ENCODE measurements at places on chromosomes 4 and X. TPM values are rescaled to one million over a fixed set of nuclear protein-coding genes. Genes with fewer than 3 reads are reported as not detected.
A peak's percentile ranks its signal among the peaks of the same experiment; 100 is the strongest.

DNA sequence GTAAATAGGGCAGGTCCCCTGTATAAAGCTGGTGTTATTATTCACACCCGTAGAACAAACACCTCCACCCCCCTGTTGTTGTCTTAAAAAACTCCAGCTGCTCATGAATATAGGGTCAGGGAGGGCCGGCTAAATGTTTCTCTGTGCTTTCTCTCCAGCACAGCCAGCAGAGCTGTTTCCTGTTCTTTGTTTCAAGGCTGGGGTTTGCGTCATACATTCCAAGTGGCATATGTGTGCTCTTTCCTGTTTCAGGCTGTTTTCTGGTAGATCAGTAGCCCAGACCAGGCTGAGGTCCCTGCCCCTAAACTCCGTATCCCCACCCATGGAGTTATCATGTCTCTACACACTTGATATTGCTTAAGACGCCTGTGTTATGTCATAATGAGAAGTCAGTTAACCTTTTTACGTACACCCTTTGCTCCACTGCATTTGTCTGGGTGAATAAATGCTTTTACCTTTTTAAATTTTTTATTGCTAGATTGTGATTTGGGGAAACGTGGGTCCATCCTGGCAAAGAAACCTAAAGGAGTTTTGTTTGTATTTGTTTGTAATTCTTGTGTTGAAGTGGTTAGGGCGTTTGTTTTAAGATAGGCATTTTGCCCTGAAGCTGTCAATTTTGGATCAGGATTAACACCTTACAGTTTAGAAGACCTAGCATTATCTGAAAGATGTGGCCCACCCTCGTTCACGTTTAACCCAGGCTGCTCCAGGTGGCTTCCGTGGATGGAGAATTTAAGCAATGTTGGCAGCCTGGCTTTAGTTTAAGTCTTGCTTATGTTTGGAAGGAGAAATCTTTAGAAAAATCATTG, 3.3 kb downstream of the KLF3 start:
- DNase-seq: peak; percentile 95

The CNKSR2 gene
- total RNA-seq: 13.4 TPM

The ZMAT1 gene
- total RNA-seq: 3.7 TPM

GRCh38 chrX:13418126-13419097, 98.6 kb upstream of the ATXN3L start:
- no peak for DNase-seq

GRCh38 chrX:154750301-154751202, at the start of gene GAB3:
GAB3 (minus strand) TSS chrX:154751077; CDS start chrX:154751025, 52 bp downstream.
- DNase-seq: peak; percentile 32

The NUP62CL gene
- total RNA-seq: 1.1 TPM

- no peak for DNase-seq
These were observed 84.8 kb downstream of the CHIC1 start for GRCh38 chrX:73647632-73648322.

The ADH1C gene
- total RNA-seq: 9.0 TPM
